Activated CD8-positive, alpha-beta memory T cell treated with anti-CD3 and anti-CD28 coated beads for 1 hour (primary cell): ENCODE measurements at places on chromosomes 13 and 19.

DNA sequence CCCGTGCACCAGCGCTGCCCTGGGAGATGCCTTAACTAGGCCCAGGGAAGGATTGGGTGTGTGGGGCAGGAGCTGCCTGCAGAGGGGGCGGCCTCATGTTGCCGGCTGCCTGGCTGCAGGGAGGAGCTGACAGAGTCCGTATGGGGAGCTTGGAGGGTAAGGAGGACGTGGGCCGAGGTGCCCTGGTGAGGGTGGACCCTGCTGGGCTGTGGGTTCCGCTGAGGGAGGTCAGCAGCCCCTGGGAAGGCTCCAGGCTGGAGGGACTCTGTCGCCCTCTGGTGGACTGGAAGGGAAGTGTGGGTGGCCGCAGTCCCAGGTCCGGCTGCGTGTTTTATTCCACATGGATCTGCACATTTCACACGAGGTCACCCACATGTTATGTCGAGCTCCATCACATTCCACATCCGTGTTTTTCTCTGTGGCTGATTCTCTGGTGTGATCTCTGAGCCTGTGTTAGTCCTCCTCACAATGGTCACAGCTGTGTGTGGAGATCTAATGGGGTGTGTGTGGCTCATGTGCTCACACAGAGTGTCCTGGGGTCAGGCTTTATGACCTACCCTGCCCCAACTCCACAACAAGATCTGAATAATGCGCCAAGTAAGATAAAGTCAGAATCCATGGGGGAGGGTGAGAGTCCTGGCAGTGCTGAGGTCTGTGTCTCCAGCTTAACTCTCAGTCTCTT, 1.8 kb upstream of the CEACAM8 start:
- no peak for DNase-seq

DNA sequence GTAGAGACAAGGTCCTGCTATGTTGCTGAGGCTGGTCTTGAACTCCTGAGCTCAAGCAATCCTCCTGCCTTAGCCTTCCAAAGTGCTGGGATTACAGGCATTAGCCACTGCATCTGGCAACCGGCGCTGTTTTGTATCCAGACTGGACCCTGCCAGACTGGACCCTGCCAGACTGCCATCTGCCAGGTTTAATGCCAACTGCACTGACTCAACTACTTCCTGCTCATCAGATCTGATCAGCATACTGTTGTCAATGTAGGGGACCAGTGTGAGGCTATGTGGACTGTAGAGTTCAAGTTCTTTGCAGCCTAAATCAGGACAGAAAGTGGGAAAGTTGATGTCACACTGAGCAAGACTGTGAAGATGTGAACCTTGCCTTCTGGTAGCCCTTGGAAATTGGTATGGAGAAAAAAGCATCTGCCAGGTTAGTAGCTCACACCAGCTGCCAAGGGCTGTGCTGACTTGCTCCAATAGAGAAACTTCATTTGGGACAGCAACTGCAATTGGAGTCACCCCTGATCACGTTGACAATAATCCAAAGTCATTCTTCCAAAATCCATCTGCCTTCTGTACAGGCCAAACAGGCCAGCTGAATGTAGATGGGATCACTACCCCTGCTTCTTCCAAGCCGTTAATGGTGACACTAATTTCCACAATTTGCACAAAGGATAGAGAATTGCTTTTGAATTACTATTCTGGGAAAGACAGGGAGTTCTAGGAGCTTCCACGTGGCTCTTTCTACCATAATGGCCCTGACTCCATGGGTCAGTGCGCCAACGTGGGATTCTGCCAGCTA, 36.8 kb upstream of the ATP1A3 start:
- no peak for DNase-seq

- DNase-seq, result no peak
These were observed 16.2 kb downstream of the EVI5L start for GRCh38 chr19:7846155-7846646.

- no peak for DNase-seq
These were observed 68.5 kb downstream of the FLT1 start for GRCh38 chr13:28426381-28426780.

GRCh38 chr13:108777421-108778420, 148.3 kb downstream of the MYO16 start:
- DNase-seq, result no peak

DNA sequence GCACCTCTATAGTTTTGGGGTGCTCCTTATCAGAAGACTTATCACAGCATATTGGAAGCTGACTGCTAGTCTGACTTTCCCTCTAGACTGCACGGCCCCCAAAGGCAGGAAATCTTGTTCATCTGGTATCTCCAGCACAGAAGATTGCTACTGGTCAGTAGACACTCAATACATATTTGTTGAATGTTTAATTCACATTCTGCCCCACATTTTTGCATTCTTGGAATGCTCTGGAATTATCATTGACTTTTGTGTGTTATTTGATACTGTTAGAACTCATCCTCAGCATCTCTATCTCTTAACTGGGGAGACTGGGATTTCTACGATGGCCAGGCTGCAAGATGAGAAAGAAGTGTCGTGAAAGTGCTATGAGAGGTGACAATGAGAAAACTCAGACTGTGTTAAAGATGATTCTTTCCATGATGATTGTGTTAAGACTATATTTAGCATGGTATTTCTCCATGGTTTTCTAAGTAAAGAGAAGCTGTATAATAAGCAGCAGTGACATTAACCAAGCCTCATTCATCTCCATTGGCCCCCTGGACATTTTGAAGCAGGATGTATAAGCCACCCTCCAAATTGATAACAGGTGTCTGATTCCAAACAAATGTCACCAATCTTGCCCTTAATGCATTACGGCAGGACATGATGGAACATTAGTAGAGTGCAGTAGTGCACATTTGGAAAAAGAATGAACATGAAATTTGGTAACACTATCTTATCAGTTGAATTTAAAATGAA, 440.9 kb downstream of the RFC3 start:
- DNase-seq, result no peak

- DNase-seq, result no peak
These were observed 109.2 kb downstream of the OLFM4 start for GRCh38 chr13:53137779-53138178.

- DNase-seq, result no peak
These were observed 1.4 kb upstream of the HSH2D start for GRCh38 chr19:16142032-16142580.

DNA sequence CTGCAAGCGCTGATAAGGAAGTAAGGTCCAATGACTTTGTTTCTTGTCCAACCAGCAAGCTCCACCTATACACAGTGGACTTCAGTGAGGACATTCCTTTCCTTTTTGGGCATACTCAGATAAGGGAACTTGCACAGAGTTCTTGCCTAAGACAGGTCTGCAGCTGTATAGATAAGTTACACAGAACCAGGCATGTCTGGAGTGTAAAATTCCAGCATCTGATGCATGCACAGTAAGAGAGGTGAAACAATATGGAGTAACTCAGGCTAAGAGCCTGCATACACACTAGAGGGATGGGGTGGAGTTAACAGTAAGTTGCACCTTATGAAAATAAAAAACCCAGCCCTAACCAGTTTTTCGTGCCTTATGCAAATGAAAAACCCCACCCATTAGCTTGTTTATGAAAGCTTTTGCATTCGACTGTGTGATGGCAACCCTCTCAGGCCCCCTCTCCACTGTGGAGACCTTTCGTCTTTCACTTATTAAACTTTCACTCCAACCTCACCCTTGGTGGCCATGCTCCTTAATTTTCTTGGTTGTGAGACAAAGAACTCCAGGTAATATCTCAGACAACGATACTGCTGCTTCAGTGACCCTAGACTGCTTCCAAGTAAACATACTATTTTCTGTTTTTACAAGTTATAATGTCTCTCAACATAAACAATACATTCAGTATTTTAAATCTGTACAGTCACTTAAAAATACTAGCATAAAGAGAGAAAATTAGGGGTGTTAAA, 2859.0 kb upstream of the PCDH20 start:
- no peak for DNase-seq

- no peak for DNase-seq
These were observed 43.2 kb downstream of the BBC3 start for GRCh38 chr19:47187797-47188196.

- DNase-seq, result no peak
These were observed 20.3 kb upstream of the EPHX3 start for GRCh38 chr19:15252398-15253018.

DNA sequence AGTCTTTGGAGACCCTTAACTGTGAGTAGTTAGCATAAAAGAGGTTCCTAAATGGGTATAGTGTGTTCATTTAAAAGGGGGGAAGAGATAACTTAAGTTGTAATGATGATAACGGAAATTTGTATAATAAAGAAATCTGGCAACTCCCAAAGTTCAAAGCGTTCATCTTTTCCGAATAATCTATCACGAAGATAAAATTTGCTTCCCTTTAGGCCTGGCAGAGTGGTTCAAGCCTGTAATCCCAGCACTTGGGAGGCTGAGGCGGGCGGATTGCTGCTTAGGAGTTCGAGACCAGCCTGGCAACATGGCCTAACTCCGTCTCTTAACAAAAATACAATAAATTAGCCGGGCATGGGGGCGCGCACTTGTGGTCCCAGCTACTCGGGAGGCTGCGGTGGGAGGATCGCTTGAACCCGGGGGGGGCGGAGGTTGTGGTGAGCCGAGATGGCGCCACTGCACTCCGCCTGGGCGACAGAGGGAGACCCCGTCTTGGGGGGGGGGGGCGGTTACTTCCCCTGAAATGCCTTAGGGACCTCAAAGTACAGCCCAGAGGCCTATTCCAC, 934 bp downstream of the N4BP2L2 start:
- peak; percentile 17 for DNase-seq

DNA sequence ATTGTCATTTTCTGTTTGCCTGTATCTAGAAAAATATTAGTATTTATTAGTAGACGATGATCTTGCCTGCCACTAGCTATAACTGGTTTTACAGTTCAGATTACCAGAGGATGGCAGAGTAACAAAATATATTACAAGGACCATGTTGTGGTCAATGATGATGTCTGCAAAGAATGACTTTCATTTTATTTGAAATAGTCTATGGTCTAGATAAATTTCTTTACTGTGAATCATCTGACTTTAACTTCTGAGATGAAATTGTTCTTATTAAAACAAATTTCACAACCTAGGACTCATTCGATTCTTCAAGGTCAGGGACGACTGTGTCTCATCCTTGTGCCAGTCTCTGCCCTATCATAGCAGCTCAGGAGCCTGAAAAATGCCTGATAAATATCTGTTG, 637.8 kb upstream of the KLF12 start:
- DNase-seq, result no peak

DNA sequence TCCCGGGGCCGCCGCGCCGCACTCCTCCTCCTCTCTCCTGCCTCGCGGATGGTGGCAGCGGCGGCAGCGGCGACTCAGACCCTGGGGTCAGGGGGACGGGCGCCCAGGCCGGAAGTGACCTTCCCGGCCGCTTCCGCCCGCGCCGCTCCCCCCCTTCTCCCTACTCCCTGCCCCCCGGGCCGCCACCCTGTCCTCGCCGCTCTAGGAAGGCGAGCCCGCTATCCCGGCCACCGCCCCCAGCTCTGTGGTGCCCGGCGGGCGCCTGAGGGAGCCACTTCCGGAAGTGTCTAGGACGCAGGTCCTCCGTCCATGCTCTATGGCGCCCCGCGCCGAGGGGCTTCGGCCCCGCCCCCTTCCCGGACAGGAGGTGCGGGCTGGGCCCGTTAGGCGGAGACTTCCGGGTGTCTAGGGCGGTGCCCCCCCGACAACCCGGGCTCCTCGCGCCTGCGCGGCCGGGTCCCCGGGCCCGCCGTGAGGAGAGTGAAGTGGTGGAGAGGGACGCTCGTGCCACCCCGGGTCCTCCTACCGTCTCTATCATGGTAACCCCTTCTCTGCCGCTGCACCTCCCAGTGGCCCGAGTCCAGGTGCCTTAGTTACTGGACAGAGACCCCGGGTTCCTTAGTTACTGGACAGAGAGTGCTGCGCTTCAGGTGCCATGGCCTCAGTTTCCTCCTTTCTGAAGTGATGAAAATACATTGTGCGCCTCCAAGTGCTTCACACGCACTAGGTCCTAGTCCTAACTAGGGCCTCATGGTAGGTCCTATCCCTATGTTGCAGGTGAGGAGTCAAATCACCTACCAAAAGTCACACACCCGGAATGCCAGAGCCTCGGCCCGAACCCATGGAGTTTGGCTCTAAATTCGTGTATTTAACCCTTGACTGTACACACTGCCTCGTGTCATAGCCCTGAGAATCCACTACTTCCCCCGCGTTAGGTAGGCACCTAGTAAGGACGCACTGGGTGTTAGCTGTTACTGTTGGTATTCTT, at the start of gene ZNF787:
ZNF787 (minus strand) TSS at position 116 of the 988 bp plus-strand sequence. CDS start 18,078 bp downstream, outside the sequence.
- DNase-seq, result peak; percentile 97

DNA sequence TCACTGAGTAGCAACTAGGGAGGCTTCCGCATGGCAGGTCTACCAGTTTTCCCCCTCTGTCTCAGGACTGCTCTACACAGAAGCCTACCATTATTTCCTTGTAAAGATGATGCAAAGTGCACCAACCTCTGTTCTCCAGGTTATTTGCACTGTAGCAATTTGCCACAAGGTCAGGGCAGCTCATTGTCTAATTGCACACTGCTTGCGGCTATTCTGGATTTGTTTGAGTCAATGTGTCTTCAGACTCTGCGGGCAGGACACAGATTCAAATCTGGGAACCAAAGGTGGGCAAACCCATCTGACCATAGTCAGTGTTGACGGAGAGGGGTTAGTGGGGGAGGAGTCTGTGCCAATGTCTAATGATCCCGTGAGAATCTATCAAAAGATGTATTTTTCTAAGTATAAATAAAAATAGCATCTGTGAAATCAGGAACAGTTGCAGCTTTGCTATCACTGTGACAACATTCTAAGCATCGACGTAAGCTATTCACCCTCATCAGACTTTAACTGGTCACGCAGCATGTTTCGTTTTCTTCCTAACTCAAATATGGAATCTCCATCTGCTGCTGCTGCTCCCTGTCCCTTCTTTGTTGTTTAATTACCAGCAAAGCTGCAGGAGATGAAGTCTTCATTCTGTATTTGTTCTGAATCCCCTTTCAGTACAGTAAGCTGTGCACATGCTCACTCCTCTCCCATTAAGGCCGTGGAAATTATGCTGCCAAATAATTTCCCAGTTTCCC, 26.4 kb downstream of the CYSLTR2 start:
- DNase-seq, result no peak

- no peak for DNase-seq
These were observed 38.4 kb upstream of the RCBTB2 start for GRCh38 chr13:48571126-48571913.

DNA sequence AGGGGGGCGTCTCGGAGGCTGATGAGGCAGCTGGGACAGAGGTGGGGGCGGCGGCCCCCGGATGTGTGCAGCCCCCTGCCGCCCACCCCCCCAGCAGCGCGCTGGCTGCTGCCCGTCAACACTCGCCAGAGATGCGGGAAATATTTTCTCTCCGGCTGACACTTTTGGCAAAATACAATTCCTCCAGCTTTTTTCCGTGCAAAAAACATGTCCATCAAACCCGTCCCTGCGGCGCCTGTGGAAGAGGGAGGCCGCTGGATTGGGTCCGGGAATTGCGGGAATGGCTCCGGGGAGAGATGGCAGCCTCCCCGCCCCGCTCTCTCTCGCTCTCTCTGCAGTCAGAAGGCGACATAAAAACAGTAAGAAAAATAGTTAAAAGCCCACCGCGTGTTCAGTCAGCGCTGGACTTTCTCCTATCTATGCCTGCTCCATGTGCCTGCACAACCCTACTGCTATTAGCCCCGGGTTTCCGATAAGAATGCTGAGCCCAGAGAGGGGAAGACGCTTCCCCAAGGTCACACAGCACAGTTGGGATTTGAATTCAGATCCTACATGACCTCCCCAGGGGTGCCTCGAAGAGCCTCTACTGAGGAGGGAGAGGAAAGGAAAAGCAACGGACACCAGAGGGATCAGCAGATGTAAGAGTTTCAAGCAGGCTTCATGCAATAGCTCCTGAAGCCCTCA, 23.2 kb downstream of the ZNRF4 start:
- DNase-seq, result no peak
